ENCODE measurements at places on chromosomes 7 and 10.

DNA sequence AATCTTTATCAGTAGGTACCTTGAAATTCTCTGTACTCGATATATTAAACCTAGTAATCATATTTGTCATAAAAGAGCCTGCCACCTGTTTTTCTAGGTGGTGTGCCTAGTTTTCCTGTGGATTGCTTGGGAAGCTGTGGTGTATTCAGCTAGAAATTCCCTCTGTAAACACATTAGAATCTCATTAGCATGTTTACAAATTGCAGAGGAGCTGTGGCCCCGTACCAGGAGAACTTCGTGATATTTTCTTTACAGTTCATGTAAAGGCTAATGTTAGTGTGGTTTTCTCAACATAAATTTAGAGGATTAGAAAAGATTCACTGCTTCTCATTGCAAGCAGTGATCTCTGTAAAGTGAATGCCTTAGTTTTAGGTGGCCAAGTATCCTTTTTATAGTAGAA lies 144.7 kb downstream of the CCSER2 start:
- DNase-seq, result no peak

GRCh38 chr7:141238596-141239243 lies 164.9 kb downstream of the TMEM178B start:
- no peak for DNase-seq

GRCh38 chr7:35645691-35646090 lies 49.2 kb downstream of the HERPUD2 start:
- DNase-seq, result no peak

- DNase-seq, result no peak
Observed at GRCh38 chr10:131431978-131432690, 120.6 kb upstream of the TCERG1L start.

DNA sequence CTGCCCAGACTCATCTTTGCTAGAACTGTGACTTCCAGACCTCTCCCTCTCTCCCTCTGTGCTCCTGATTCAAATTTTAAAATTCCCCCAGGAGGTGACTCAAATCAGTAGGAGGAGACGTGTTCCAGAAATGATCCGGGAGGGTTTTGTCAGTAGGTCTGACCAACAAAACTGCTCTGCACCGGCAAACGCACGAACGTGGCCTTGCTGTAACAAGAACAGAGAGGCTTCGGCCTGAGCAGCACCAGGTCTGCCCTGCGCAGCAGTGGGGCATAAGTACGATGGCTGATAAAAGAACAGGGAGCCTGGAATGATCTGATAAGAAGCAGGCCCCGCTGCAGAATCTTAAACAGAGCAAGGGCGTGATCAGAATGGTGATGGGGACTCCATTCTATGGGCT lies 152.7 kb upstream of the AUTS2 start:
- no peak for DNase-seq

DNA sequence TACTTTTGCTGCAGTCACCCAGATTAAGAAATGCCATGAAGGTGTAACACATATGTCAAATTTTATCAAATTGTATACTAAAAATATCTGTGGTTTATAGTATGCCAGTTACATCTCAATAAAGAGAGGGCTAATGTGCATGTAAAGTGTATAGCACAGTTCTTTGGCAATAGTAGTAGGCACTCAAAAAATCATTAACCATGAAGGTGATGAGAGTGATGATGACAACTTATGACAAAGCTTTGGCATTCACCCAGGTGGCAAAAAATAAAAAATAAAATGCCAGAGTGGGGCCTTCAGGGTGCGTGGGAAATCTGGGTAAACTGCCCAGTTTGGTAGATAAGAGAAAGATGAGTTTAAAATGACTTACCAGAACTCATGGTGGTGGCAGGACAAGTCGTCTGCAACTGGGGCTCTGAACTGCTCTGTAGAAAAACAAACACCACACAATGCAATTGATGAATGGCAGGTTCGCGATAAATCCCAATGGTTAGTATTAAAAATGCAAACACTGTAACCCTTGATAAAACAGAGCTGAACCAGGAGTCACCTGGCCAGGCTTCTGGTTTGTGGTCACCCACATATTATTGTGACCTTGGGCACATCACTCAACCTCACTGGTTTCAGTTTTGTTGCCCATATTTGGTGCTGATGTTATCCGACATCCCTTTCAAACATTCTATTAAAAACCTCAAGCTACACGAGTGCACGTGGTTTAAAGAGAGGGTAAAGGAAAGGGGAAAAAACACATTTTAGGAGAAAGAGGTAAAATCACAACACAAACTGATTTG lies 120.2 kb downstream of the SORBS1 start:
- DNase-seq, result no peak

GRCh38 chr10:123485341-123485960 lies 180.7 kb upstream of the GPR26 start:
- no peak for DNase-seq

DNA sequence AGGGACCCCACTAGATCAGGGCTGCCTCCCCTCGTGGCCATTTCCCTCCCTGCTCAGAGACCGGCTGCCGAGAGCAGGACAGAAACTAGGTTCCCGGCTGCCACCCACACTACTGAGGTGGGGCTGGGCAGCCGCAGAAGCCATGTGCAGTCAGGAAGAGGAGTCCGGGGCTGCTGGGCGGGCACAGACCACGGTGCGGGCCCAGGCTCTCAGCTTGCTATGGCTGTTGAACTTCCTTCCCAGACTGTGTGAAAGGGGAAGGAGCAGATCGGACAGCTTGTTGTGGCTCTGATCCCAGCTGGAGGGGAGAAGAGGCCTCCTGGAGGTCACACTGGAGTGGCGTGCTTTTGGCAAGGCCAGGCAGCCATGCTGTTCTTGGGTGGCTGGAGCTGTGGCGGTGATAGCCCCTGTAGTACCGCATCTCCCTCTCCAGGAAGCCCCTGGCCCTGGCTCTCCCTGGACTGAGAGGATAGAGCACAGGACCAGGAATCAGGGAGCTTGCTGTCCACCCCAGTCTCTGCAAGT lies 56.8 kb downstream of the HK1 start:
- no peak for DNase-seq

DNA sequence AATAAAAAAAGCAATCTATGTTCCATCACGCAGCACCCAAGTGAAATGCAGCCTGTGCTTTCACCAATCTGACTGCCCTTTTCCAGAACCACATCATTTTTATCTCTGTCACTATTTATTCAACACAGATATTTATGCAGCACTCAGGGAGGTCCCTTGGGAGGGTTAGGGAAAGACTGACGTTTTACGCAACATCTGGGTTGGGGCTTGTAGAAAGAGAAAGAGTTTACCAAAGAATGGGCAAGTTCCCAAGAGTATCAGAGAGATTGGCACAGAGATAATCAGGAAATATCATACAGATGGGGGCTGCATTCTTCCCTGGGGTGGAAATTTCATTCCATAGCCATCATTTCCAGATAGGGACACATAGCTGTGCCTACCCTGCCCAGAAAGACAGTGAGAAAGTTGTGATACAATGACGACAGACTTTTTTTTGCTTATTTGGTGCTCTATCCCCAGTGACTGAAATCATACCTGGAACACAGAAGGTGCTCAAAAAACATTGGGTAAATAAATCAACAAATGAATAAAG lies 474.2 kb downstream of the CALN1 start:
- no peak for DNase-seq

DNA sequence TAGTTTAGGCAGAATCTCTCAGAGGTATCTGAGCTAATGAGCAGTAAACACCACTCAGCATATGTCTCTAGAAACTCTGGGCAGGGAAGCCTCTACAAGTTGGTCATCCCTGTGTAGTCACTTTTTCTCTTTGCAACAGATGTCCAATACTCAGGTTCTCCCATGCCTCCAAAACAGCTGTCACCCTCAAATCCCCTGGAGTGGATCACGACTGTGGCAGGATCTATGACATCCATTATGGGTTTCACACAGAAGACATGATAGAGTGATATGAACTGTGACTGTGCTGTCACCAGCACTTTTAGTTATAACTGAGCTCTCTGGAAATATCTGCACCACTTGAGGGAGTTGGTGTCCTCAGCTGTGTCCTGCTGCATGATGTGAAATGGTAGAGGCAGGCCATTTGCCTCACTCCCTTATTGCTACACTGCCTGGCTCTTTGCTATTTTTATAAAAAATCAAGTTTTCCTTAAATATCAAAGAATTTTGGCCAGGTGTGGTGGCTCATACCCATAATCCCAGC lies 24.1 kb upstream of the ZNRF2 start:
- DNase-seq, result peak; percentile 79

DNA sequence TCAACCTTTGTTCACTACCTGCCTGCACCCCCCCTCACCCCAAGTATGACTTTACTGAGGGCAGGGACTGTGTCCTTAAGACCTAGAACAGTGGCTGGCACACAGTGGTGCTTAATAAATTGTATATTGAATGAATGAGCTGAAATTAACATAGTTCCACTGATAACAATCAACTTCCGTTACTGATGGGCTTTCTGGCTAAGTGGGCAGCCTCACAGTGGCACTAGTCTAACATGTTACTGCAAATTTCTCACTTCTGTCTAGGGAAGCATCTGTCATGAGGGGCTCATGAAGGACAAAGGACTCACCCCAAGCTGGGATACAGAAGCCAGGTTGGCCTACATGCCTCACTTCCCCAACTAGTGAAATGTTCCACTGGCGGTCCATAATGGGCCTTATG lies 79.3 kb downstream of the CTTNBP2 start:
- DNase-seq, result no peak

DNA sequence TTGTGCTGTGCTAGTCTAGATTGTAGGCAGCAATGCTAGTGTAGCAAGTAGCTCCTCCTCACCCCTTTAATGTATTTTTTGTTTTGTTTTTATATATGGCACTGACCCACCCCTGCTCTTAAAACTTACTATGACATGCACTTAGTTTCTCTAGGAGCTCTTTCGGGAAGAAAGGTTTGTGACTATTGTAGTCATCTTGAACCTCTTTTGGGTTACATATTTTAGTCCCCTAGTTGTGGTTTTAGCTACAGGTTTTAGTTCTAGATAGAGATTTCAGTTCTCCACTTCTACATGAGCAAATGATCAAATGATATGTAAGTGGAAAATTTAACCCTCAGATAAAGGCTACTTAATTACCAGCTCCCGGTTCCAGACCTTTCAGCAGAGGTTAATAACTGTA lies 14.9 kb downstream of the MINPP1 start:
- DNase-seq, result no peak

DNA sequence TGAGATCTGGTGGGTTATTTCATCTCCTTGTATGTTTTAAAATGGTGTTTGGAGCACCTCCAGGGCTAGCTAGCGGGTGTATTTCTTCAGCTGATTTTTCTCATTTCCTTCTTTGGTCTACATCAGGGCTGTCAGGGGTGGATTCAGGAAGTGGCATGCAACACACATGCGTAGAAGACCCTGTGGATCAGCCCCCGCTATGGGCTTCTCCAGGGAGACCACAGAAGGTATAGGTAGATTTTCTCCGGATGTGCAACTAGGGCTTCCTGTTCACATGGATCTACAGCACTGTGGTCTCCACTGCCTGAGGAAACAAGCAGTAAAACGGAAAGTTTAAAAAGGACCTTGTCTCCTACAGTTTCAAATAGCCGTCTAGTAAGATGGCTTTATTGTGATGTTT lies 10.4 kb downstream of the NUB1 start:
- no peak for DNase-seq

DNA sequence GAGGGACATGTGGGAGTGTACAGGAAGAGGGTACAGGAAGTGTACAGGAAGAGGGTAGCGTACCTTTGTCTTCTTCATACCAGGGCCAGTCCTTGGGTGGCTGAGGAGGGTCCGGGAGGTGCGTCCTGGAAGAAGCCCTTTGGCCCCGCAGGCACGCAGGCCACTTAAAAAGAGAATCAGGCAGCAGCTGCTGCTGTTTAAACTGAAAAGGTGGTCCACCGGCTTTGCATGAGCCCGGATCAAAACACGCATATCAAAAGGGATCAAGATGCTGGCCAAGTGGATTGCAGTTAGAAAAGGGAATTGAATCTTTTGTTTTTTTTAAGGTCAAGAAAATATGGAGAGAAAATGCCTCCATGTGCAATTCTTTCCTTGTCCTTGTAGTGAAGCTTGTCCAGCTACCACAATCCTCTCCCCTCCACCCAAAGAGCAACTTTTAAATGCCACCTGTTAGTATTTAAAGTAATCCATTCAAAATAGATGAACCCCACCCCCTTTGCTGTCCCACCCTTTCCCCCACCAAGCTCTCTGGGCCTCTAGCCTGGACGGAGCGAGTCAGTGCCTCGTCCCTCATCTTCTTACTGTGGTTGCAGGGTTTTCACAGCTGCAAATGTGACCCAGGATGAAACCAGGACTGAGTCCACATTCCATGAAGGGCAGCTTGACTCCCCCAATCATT lies 142.8 kb downstream of the GLCCI1 start:
- DNase-seq, result peak; percentile 33

DNA sequence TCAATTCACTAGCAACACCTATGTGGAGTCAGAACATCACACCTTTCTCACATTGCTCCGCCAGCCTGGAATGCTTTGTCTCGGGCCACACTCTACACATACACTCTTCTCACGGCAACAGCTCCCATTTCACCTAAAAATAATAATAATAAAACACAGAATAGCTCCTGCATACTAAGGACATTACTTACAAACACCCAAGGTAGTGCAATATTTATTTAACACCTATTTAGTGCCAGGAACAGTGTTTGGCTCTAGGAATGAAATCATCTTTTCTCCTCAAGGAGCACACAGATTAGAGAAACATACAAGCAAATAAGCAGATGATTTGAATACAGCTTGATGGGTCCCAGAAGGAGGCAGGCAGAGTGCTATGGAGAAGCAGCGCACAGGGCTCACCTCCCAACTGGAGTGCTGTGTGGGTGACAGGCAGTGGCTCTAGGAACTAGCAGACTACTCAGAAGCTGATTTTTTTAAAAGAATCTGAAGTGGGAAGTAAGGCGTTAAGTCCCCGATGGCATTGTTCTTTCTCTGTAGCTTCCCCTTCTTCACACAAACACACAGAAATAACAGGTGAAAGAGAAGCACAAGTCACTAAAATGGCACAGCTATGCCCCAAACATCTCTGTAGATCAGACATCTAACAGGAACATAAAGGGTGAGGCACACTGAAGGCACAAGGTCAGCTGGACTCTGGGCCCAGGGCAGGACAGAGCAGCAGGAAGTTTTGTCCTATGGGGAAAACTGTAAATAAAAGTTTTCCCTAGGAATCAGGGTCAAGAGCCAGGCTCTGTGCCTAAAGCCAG lies 16.7 kb downstream of the USP6NL start:
- no peak for DNase-seq

GRCh38 chr10:24966962-24967481 lies 14.6 kb upstream of the PRTFDC1 start:
- DNase-seq, result no peak

All from NCI-H82 (cell line).